Breast epithelium (tissue), 4 donors: ENCODE measurements at places on chromosomes 7 and 10. TPM values are rescaled to one million over a fixed set of nuclear protein-coding genes. Genes with fewer than 3 reads are reported as not detected.

DNA sequence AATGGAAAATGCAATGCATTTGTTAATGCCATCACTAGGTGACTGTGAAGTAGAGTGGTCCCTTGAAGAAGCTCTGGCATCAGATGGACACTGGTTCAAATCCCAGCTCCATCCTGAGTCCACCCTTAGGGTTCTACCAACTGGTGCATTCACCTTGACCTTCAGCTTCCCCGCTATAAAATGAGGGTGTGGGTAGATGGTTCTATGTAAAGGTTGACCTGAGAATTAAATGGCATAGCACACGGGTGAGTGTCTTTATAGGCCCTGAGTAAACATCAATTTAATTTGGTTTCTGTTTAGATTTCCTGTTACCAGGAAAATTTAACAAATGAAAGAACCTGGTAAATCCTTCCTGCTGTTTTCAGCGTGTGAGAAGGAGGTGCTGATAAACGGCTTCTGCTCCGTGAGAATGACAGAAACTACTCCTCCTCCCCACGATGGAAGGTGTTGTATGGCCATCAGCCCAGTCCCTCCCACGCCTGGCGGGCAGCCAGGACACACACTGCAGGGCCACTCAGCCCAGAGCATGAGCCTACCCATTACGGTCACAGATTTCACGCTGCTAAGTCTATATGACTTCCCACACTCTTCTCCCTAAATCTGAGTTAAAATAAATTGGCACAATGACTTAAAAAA lies 210.1 kb downstream of the TNS3 start:
- peak; percentile 74 for DNase-seq

DNA sequence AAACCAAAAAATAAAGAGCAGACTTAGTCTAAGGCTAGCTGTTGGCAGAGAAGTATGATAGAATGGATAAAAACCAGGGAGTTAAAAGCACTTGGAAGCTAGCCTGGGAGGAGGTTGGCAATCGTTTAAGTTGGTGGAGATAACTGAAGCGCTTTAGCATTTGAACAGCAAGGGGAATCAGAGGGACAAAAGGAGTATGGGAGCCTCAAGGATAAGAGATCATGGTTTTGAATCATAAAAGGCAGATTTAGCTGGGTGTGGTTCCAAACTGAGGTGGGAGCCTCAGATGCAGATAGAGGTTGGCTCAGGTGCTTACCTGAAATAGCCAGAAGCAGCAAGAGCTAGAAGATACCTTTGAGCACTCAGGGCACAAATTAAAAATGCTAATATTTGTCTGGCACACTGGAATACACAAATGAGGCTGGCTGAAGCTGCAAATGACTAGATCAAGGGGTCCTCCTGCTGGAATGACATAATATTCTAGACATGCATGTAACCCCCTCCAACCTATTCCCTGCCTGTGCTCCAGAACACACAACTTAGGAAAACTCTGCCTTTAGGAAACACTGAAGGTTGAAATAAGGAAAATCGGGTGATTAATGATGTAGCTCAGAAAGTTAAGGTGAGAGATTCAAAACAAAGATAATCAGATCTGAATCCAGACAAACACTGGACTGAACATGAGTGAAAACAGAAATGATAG lies 372.3 kb upstream of the LRRN3 start:
- DNase-seq, result no peak

CTNNA3 gene
- total RNA-seq, result 0.33 TPM

GRCh38 chr10:133355991-133356390 lies 1.8 kb downstream of the FUOM start:
- no peak for DNase-seq

FGF8 gene
- total RNA-seq, result not detected

DNA sequence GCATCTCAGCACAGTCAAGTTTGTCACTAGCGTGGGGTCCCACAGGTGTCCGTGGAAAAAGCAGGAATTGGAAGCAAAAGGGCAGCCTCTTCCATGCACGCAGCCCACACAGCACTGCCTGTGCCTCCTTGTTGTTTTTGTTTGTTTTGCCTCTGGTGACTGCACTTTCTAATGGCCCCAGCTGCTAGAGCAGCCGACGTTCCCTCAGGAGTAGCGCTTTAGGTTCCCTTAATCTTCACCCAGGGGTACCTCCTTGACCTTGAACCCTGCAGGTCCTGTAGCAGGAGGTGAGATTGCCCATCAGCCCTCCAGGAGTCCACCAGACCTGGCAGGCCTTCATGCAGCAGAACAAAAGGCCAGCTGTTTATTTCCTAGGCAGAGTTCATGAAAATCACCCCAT lies 210.1 kb downstream of the CACNB2 start:
- DNase-seq, result no peak

CALCR gene
- 0.66 TPM for total RNA-seq

- DNase-seq, result no peak
These were observed 8.3 kb upstream of the MET start for GRCh38 chr7:116663744-116664143.

DNA sequence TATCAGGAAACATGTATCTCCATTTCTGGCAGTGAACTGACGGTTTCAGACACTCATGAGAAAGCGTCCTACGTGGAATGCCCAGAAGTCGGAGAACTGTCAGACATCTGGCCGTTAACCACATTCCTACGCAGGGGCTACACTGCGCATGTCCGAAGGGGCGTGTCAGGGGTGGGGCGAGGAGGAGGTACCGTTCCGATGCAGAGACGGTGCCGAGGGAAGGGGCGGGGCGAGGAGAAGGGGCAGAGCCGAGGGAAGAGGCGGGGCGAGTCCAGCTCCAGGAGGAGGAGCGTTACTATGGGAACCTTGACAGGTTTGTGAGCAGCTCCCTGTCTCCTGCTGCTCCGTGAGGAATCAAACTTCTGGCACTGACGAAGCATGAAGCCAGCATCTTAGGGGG lies 366.9 kb upstream of the NUPR2 start:
- no peak for DNase-seq

PCDH15 gene
- total RNA-seq, result not detected

- DNase-seq, result no peak
These were observed 327.5 kb upstream of the PLXDC2 start for GRCh38 chr10:19488592-19489280.

ITGA8 gene
- 2.0 TPM for total RNA-seq

NKX1-2 gene
- total RNA-seq, result 0.33 TPM

GRCh38 chr7:51279391-51280023 lies 37.1 kb downstream of the COBL start:
- DNase-seq, result no peak

DNA sequence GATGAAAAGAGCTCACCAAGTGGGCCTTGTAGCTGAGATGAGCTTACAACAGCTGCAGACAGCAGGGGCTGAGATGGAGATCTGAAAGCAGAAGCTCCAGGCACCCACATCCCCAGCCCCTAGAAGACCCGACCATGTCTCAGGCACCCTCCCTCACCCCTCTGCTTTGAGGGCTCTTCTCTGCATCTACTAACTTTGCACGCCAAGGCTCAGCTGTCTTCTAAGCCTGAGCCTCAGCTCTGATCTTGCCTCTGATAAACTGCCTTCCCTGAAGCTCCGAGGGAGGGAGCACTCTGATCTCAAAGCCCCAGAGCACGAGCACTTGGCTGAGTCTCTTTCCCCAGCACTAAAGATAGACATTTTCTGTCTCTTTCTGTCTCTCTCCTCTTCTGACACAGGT lies 42.0 kb downstream of the ANXA8 start:
- DNase-seq, result no peak

DNA sequence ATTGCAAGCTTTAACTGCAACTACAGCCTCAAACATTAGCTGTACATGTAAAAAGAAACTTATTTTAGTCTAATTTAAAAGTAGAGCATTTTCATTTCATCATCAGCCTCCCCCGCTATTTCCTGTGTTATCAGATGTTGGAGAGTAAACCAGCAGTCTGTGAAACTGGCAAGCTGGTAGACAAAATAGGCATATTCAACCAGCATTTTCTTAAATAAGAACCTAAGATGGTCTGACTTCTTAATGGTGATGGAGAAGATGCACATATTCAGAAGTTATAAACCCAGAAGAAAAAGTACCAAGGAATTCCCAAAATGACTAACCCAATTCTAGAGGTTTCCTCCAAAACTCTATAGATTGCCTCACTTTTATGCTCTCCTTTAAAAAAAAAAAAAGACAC lies 24.9 kb downstream of the PIK3AP1 start:
- no peak for DNase-seq

ZNF735 gene
- total RNA-seq, result not detected

GGCT gene
- 25.3 TPM for total RNA-seq

DNA sequence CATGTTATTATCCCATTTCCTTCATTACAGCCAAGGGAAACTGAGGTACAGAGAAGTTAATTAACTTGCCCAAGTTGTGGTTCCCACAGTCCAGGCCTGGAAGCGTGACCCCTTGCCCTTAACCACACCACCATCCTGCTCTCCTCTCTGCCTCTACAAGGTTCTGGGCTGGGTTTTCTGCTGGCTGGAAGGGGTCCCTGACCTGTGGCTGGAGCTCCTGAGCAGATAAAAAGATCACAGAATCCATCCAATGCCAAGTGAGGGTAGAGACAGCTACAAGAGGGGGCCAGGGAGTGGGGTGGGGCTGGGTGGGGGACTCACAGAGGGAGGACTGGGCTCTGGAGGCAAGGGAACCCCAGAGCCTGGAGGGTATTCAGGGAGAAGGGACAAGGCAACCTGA lies 9.7 kb downstream of the ASB10 start:
- DNase-seq, result no peak

GNG11 gene
- total RNA-seq, result 17.3 TPM

- peak; percentile 68 for DNase-seq
These were observed 47.8 kb downstream of the STRA8 start for GRCh38 chr7:135281363-135281949.

GRCh38 chr7:98810153-98810802 lies 59.5 kb downstream of the TMEM130 start:
- DNase-seq, result no peak

GRM3 gene
- total RNA-seq, result not detected

- peak; percentile 42 for DNase-seq
These were observed 38.6 kb downstream of the ELFN1 start for GRCh38 chr7:1708596-1709251.

SCRN1 gene
- total RNA-seq, result 25.9 TPM

- DNase-seq, result no peak
These were observed 93.0 kb downstream of the CPVL start for GRCh38 chr7:29053105-29053872.

DNA sequence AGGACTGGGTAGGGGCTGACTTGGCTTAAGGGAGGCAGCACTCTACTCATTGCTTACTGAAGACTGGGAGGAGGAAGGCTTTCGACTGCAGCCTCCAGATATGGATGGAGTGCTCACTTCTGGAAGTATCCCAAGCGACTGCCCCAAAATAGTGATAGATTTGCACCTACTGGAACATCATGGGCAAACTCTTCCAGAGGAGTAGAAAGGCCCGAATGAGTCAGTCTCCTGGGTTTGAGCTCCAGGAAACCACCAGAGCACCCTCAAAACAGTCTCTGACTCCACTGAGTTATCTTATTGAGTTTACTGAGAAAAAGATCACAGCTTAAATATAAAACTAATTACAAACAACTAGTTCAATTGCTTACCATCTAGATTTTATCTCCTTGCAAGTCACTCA lies 37.2 kb upstream of the PDLIM1 start:
- DNase-seq, result no peak

RBP4 gene
- 63.5 TPM for total RNA-seq

GRCh38 chr10:110864662-110865140 lies 7.0 kb upstream of the PDCD4 start:
- no peak for DNase-seq

PNLIPRP2 gene
- not detected for total RNA-seq

HABP2 gene
- total RNA-seq, result 0.66 TPM

ANKRD7 gene
- total RNA-seq, result not detected

DNA sequence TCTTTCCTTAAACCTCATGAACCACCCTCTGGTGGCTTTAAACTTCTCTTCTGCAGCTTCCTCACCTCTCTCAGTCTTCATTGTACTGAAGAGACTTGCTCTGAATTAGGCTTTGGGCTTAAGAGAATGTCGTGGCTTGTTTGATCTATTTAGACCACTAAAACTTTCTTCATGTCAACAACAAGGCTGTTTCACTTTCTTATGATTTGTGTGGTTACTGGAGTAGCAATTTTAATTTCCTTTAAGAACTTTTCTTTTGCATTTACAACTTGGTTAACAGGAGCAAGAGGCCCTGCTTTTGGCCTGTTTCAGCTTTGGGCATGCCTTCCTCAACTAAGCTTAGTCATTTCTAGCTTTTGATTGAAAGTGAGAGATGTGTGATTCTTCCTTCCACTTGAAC lies 38.1 kb upstream of the CDHR3 start:
- DNase-seq, result no peak

SPDYE5 gene
- total RNA-seq, result not detected

- no peak for DNase-seq
These were observed 364.4 kb downstream of the CXCL12 start for GRCh38 chr10:44020322-44021111.

OPN1SW gene
- not detected for total RNA-seq

CDNF gene
- 6.2 TPM for total RNA-seq

DNA sequence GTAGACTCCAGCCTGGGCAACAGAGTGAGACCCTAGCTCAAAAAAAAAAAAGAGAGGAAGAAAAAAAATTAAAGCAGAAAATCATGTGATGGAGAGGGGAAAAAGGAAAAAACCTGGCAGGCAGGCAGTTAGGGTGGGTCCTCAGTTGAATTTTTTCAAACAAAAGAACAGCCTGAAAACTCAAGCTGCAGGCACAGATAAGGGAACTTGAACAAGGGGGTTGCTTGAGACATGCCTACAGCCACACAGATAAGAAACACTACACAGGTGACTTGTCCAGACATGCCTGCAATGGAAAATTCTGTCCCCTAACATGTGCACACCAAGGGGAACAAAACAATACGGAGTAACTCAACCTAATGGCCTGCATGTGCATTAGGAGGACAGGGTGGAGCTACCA lies 19.2 kb downstream of the VIM start:
- DNase-seq, result no peak

GRCh38 chr10:79445977-79446757 lies 743 bp upstream of the ZCCHC24 start:
- peak; percentile 40 for DNase-seq

DNA sequence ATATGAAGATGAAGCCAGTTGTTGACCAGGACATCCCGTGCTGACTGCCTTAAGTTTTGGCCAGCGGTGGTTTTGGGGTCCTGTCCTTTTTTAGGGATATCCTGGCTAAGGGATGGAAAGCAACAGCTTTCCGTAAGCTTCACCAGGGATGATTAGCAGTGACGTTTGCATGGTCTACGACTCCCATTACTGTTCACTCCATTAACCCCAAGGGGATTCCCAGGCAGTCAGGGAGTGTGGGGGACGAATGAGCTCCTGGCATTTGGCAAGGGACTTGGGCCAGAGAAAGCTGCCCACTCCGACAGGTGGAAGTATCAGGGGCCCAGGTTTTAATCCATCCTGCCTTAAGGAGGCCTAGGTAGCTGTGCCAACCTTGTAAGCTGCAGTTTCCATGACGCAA lies 66.8 kb downstream of the ITGB1 start:
- no peak for DNase-seq
